ENCODE measurements at places on chromosomes 2 and 18. TPM values are rescaled to one million over a fixed set of nuclear protein-coding genes. Genes with fewer than 3 reads are reported as not detected.
A peak's percentile ranks its signal among the peaks of the same experiment; 100 is the strongest.

The RESP18 gene
- not detected for total RNA-seq

The THSD7B gene
- 0.14 TPM for total RNA-seq

The PTPRN gene
- total RNA-seq, result 88.2 TPM

The OXER1 gene
- 0.43 TPM for total RNA-seq

The SLC9A4 gene
- total RNA-seq, result 0.07 TPM

The C2orf92 gene
- total RNA-seq, result 8.5 TPM

DNA sequence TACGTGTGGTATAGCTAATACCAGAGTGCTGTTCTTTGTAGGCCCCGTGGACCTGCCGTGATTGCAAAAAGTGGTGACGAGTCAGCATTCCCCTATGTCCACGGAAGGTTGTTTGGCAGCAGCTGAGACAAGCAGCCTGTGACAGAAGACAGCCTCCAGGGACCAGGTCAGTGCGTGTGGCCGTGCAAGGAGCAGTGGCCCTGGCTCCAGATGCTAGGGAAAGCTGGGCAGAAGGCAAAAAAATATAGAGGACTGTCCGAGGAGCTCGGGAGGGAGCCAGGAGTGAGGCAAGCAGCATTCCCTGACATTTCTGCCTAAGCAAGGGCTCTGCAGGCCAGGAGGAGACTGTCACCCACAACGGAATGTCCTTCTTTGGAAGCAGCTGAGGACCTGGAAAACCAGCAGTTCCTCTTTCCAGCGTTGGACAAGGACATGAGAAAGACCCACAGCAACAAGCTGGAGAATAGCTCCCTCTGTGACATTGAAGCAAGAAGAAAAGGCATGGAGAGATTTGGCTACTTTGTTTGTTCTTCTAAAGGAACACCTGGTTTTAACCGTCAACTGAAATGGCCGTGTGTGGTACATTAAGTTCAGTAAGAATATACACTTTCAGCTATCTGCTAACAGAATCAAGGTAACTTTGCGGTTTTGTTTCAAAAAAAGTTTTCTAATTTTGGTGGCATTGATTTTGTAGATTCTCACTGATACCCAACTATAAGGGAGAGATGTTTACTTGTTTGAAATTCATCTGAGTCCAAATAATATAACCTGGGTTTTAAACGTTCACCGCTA, 58.3 kb downstream of the NPAS2 start:
- no peak for DNase-seq

- DNase-seq, result no peak
These were observed 47.0 kb downstream of the DHRS9 start for GRCh38 chr2:169116327-169116726.

DNA sequence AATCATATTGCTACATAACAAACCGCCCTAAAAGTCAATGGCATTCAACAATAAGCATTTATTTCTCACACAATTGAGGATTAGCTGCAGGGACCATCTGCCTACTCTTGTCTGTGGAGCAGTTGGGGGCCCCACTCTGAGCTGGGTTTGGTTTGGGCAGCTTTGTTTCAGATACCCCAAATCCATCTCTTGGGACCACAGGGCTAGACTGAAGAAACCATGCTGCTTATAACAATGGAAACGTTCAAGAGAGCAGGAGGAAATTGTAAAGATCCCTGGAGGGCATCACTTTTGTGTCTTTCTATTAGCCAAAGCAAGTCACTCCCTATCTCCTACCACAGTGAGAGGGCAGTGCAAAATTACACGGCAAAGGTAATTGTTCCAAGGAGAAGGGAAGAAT, 146.5 kb upstream of the MGAT5 start:
- no peak for DNase-seq

DNA sequence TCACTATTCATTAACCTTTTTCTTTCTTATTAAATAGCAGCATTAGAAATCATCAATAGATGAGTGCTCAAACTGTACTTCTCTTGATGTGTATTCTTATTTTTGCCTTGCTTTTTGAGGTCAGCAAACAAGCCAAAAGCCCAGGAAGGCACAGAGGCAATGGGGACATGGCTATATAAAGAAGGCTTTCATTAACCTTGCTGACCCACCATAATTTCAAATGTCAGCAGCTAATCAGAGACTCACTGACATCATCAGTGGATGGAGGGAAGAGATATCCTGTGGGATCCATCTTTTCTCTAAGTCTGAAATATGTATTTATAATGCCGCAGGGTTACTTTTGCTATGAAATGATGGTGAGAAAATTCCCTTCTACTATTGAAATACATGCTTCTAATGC, 1162.8 kb upstream of the ACVR2A start:
- DNase-seq, result no peak

GRCh38 chr2:63975437-63976124, 43.6 kb downstream of the VPS54 start:
- no peak for DNase-seq

GRCh38 chr2:236393581-236393980, 129.4 kb upstream of the ASB18 start:
- no peak for DNase-seq

DNA sequence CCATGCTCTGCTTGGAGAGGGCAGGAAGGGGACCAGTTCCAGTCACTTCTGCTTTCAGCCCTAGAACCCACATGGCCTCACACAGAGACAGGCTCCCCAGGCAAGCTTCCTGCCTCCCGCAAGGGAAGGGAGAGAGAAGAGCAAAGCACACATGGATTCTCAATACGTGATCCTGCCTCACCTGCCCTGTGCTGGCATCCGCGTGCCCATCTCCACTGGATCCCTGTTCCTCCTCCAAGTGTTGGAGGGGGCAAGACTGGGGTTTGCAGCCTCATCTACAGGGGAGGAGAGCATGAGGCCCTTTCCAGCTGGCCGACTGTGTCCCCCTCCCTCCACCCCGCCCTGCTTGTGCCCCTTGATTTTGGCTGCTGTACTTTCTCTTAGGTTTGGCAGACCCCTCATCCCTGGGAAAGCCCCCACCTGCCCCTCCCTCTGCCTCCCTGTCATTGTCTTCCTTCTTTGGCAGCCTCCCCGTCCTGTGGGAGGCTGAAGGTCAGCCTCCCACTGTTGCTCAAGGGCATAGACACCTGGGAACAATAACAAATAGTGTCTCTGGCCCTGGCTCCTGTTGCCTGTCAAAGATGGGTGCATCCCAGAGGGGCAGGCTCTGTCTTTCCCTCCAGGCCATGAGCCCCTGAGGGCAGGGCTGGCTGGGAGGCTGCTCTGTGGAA, 22.7 kb downstream of the KCNF1 start:
- no peak for DNase-seq

DNA sequence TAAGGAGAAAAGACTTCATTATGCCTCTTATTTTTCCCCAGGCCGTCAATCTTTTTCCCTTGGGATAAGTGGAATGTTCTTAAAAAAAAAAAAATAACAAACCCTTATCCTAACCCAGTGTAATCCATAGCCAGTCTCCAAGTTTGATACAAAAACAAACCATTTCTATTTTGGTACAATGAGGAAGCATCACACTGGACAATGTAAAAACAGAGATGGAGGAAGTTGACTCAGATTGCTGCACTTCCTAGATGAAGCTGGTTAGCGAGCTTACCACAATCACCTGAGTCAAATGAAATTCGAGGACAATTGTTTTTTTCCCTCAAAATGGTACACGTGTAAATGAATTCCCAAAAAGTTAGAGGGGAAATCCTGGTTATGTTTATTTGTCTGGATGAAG, 259.7 kb downstream of the TCF4 start:
- peak; percentile 79 for DNase-seq

DNA sequence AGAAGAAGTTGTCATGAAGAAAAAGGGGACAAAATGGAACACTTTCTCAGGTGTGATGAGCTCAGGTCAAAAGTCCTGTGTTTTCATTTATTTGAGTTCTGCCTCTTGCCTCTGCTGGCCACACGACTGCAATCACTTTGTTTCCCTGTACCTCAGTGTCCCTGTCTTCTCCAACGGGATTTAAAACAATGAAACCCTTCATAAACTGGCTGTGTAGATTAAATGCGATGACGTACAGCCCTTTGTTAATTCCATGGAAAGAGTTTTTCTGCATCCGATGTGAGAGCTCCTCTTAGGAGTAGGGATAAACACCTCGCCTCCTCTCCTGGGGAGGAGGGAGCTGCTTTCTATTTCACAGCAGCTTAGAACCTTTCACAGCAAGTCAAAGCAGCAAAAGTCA, 51.5 kb upstream of the CNGA3 start:
- no peak for DNase-seq

DNA sequence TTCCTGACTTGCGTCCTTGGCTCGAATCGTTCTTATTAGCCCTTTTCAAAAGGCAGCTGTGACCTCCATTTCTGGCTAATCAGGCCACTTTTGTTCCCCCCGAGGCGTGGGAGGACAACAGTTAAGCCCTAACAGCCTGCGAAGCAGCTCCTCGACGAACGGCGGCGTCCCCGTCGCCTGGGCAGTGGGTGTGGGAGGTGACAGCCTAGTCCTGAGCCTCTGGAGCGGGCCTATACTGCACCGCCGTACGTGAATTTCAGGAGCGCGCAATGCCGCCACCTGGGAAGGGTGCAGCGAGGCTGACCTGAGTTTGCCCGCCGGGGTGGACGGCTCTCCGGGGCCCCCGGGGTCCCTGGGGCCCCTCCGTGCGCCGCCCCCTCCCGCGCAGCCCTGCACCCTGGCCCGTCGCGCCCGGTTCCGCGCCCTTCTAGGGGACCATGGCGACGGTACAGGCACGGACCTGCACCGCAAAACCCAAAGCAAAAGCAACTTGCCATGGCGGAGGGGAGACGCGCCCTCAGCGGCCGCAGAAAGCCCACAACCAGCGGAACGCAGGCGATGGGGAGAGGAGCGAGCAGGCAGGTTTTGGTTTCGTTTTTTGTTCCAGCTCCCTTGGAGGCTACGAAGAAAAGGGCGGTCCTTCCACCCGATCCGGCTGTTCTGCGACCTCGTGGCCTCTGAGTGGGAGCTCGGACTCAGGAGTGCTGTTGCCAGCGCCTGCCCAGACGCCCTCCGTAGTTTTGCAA, at the start of gene RBM43:
Gene RBM43, minus strand, starts transcription at position 633 of the 746 bp plus-strand sequence. Its CDS starts 136 bp downstream, at position 497.
- peak; percentile 84 for DNase-seq

DNA sequence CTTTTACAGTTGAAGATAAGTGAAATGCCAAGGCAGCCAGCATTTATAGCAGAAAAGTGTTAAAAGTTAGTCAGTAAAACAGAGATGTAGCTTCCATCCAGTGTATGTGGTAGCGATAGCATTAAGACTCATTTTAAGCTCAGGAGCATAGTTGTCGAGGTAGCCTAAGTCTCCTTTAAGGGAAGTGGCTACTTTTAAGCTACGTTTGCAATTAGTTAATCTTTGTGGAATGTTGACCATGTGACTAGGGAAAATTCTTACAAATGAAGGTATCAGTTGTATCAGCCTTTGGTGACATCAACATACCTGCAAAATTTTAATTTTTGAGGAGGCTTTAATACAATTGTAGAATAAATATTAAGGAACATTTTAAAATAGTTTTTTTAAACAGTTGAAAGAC, 61.9 kb downstream of the LHCGR start:
- peak; percentile 74 for DNase-seq

- DNase-seq, result peak; percentile 96
These were observed 60.2 kb upstream of the TXNDC2 start for GRCh38 chr18:9825571-9826073.

GRCh38 chr2:230184727-230185578, 34.8 kb downstream of the SP110 start:
- peak; percentile 55 for DNase-seq

DNA sequence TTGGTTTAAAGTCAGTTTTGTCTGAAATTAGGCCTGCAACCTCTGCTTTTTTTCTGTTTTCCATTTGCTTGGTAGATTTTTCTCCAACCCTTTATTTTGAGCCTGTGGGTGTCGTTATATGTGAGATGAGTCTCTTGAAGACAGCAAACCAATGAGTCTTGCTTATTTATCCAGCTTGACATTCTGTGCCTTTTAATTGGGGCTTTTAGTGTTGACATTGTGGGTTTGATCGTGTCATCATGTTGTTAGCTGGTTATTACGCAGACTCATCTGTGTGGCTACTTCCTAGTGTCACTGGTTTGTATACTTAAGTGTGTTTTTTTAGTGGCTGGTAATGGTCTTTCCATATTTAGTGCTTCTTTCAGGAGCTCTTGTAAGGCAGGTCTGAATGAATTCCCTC, 18.8 kb downstream of the TMEM87B start:
- peak; percentile 32 for DNase-seq

- peak; percentile 49 for DNase-seq
These were observed 39.3 kb downstream of the CD302 start for GRCh38 chr2:159758686-159759085.

DNA sequence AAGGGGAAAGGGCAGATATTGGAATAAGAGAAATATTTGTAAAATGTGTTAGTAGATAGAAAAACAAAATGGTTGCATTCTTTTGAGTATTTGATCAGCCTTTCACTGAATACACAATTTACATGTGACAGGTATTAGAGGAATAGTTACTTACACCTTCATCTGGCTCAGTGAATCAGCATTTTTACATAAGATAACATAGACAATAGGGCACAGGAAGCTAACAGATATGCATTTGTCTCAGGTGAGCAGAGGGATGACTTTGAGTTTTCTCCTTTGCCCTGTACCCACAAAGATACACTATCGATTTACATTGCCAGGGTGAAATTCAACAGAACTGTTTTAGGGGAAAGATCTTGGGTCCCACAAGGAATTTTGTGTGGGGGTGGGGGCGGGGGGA, 373.1 kb upstream of the NETO1 start:
- no peak for DNase-seq

DNA sequence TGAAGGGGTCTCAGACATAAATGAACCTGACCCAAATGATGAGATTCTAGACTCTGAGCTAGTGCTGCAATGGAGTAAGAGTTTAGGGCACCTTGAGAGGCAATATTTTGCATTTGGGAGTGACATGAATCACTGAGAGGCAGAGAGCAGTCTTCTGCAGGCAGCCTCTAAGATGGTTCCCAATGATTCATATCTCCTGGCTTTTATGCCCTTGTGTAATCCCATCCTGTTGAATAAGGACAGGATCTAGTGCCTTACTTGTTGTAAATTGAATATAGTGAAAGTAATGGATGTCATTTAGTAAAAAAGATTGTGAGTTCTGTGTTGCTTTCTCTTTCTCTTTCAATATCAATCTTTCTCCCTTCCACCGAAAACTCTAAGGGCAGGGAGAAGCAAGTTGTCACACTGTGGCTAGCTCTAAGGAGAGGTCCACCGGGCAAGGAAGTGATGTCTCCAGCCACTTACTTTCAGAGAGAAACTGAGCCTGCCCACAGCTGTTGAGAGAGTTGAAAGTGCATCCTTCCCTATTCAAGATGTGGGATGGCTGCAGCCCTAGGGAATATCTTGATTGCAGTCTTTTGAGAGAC, 144.7 kb downstream of the TRIB2 start:
- peak; percentile 44 for DNase-seq

DNA sequence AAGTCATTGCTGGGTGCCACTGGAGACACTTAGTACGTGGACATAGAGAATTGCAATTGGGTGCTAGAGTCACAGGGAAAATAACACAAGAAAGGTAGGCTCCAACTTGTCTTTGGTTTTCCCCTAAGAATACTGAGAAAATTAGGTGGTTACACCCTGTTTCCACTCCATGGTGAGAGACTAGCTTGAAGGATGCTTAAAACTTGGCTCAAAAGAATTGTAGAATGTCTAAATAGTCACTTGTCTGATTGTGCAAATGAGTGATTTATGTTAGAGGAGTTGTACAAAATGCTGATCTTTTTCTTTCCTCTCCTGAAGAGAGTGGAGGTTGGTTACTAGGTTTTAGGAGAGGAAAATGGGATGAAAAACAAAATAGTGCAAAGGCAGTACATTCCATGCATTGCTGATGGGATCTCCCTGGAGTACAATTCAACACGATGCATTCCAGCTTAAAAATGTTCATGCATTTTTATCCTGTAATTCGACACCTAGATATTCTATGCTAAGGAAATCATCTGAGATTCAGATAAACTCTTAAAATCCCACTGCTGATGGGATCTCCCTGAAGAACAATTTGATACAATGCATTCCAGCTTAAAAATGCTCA, 2.2 kb upstream of the SERPINB12 start:
- DNase-seq, result peak; percentile 31

Measured in astrocyte (in vitro differentiated cells and primary cell).